ENCODE measurements at places on chromosomes 6 and 20.

DNA sequence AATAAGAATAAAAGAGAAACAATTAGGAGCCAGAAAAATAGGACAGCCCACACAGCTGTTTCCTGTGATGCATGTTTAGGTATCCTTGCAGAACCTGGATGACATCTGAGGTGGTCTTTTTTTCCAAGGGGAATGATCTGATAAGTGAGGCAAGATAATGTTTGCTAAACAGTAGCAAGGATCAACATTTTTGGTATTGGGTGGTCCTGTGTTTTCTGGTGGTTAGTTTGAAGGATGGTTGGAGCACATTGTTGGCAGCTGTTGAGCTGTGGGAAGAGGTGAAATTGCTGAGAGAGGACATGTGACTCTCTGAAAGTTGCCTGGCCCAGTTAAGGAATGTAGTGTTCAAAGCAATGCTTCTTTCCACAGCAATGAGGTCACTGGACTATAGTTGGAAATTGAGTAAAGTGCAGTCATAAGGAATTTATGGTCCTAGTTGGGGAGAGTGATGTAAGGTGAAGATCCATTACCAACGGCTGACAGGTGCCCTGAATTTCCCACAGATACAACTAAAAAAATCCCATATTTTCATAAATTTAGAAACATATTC lies 270.2 kb upstream of the IMPG1 start:
- no peak for DNase-seq

DNA sequence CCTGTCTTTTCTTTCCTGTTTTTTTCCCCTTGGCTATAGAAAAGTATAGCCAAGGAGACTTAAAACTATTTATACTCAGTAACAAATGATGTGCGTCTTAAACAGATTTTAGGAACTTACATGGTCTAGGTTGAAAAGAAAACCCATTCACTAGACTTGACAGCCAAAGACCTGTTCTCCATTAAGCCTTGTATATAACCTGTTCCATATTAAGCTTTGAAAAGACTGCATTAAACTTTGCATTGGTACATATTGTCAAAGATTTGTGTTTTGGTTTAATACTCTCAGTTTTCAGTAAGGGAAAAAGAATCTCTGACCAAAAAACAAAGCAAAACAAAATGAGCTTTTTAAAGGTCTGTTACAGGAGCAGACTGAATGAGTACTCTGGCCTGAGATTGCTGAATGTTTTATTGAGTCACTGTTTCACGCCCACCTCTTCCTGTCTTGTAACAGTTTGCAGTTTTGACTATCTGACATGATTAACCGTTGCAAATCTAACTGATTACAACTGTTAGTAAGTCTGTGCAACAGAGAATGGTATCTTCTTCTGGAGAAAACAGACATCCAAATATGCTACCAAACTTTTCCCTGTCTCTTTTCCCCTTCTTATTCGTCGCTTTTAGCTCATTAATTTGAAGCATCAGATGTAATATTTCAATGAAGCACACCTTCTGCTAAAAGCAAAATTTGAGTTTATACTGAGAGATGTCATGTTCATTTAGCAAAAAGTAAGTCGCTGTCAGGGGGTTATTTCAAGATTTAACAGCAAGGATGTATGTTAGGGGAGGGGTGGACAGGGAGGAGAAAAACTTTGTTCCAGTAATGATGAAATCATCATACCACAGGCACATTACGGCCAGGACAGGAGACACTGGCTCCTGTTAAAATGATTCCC lies 59.1 kb upstream of the SUPT3H start:
- DNase-seq = no peak

DNA sequence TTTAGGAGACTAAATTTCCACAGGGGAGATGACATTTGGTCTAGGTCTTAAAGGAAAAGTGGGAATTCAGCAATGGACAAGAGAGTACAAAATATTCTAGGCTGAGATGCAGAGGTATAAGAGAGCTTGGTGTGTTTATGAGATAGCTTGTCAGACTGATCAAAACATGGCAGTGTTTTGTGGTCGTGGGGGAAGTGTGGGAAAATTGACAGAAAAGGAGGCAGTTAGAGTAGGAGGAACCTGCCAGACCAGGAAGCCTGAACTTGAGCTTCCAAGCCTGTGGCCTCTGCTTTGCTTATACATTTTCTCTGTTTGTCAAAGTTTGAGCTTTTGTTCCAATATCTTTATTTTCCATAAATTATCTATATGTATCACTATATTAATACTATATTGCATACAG lies 69.5 kb upstream of the MAP3K7 start:
- DNase-seq = no peak

DNA sequence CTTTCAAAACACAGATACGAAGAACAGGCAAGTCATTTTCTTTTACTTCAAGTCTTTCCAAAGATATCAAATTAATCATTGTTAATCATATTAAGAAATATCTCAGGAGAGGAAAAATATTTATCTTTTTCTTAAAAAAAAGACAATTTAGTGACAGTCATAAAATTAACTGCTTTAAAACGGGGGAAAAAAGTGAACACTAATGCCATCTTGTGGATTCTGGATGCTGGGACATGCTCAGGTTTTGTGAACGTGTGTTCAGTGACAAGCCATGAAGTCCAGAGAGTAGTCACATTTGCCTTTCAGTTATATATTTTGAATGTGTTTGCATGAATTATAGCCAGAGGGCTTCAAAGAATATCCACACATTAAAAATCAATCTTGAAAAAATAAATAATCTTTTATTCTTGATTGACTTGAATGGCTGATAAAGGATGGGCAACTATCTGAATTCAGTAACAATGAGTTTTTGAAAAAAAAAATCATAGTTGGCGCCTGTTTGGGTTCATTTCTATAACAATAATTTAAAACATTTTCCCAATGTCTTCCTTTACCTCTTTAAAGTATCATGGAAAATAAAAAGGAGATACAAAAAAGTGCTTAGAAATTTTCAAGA lies 74.7 kb upstream of the NOX3 start:
- DNase-seq = no peak

DNA sequence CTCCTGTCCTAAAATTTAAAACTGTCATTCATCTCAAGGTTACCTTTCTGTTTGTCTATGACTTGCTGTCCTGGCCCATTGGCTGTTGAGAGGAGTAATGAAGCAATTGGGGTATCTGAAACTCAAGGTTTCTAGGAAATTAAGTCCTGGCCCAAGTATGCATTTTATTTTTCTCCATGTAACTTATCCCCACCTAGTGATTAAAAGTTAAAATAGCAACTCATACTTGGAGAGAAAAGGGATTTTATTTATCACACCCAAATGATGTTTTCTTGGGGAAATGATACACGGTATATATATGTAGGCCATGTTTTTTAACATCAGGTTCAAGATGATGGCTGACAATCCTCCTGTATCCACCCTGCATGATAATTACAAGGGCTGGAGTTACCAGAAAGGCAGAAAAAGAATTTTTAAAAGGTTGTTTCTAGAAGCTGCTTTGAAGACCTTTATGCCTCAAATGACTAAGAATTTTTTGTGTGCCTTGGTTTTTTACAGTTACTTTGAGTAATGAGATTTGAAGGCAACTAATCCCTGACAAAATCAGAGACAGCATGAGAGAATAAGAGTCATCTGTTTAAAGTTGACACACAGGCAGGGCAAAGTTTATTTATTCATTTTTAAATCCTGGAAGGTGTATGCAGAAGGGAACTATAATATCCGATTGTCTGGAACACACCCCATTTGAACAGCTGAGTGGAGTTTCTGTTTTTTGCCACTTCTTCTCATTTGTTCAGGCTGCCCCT lies 28.9 kb upstream of the C6orf58 start:
- no peak for DNase-seq

GRCh38 chr6:158344534-158344933 lies 32.3 kb downstream of the TULP4 start:
- no peak for DNase-seq

DNA sequence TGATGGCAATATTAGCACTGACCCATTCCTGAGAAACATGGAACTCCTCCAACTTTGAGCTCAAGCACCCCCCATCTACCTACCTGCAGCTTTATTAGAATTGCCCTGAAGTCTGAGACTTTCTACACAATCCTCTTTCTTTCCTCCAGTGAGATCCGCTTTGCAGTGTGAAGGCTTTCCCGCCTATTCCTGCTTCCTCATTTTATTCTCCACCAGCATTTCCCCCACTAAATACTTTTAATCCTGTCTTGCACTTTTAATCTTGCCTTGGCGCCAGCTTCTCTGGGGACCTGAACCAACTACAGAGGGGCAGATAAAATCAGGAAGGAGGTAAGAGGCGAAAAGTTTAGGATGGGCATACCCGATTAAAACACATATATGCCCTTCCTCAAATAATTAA lies 178.1 kb upstream of the PRDM1 start:
- no peak for DNase-seq

GRCh38 chr6:70241991-70242420 lies 60.9 kb downstream of the COL9A1 start:
- DNase-seq = no peak

DNA sequence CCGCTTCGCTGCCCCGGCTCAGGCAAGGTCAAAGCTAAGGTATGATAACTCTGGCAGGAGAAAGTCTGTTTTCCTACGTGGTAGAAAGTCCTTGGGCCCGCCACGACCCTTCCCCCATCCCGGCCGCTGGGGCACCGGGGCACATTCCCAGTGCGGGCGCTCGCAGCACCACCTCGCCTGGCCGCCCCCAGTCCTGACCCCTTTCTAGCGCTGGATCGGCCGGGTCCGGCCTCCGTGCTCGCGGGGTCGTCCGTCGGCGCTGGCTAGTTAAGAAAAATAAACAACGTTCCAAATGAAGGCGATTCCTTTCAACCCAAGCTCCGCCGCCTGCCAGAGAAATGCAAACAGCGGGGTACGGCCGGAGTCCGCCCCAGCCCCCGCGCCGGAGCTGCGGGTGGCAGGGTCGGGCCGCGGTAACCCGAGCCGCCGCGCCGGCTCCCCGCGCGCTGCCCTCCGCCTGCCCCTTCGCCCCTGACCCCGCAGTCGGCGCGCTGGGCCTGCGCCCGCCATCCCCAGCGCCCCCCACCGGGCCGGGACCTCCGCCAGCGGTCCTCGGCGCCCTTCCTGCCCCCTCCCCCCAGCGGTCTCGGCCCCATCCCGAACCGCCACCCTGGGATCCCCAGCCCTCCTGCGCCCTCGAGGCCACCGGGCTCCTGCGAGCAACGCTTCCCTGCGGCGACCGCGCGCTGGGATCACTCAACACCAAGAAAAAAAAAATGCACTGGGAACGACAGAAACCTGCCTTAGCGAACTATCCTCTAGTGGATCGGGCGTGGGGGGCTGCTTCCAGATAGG lies 37.6 kb downstream of the NCR2 start:
- DNase-seq = no peak

DNA sequence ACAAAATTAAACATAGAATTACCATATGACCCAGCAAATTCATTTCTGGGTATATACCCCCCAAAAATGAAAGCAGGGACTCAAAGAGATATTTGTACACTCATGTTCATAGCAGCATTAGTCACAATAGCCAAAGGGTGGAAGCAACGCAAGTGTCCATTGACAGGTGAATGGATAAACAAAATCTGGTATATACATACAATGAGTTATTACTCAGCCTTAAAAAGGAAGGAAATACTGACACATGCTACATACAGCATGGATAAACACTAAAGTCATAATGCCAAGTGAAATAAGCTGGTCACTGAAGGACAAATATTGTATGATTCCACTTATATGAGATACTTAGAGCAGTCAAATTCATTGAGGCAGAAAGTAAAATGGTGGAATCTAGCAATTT lies 5.3 kb upstream of the STX11 start:
- DNase-seq = no peak

DNA sequence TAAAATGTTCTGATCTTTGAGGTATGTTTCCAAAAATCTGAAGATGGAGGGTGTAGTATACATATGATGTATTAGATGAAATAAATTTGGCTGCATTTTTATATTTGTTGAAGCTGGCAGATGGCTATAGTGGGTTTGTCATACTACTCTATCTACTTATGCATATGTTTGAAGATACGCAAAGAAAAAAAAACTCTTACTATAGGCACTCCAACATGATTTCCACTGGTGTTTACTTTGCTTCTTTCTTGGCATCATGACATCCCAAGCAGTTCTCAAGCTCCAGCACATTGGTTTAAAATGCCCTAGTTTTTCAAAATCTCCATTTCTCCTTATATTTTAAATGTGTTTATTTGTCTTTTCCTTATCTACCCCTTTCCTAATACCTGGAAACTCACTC lies 711.8 kb downstream of the PHF3 start:
- DNase-seq = no peak

GRCh38 chr6:35363293-35363750 lies 21.0 kb downstream of the PPARD start:
- DNase-seq = peak; percentile 93

- no peak for DNase-seq
Measured at GRCh38 chr6:137260217-137260616, 41.0 kb upstream of the IFNGR1 start.

- DNase-seq = no peak
Measured at GRCh38 chr6:71324194-71324785, 35.7 kb downstream of the OGFRL1 start.

GRCh38 chr6:163745536-163746400 lies 331.2 kb downstream of the QKI start:
- DNase-seq = no peak

- no peak for DNase-seq
Measured at GRCh38 chr6:100311707-100312251, 152.9 kb downstream of the SIM1 start.

DNA sequence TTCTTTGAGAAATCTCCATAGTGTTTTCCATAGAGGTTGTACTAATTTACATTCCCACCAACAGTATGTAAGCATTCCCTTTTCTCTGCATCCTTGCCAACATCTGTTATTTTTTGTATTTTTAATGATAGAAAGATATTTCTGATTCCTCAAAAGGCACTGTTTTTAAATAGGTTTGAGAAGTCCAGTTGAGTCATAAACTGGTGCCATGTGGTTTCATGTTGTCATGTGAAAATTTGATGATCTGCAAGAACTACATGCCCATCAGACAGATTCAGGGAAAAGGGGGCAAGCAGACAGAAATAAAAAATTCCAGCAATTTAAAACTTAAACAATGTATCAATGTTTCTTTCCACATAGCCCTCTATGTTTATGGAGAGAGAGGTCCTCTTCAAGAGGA lies 227.5 kb downstream of the KCNQ5 start:
- no peak for DNase-seq

GRCh38 chr6:19156443-19156842 lies 680.7 kb upstream of the ID4 start:
- DNase-seq = no peak

Data from NCI-H1436 treated with DMSO at 0.1 percent for 48 hours (cell line).